Naive thymus-derived CD8-positive, alpha-beta T cell (primary cell): ENCODE measurements at places on chromosomes 7 and 10.
A peak's percentile ranks its signal among the peaks of the same experiment; 100 is the strongest.

GRCh38 chr10:117239051-117239450 is 1.9 kb upstream of the SLC18A2 start:
- H3K4me1 ChIP-seq = peaks cover 11% of the 10 kb centered on the region
- H3K36me3 ChIP-seq = no peaks in the 10 kb centered on the region
- no peak overlapping the region for H3K27ac ChIP-seq
- H3K4me3 ChIP-seq = no peak overlapping the region

GRCh38 chr7:64183126-64183742 is 23.8 kb upstream of the ZNF735 start:
- DNase-seq = peak; percentile 15
- H3K27ac ChIP-seq = no peak overlapping the region
- H3K4me3 ChIP-seq = no peak overlapping the region
- H3K36me3 ChIP-seq = no peaks in the 10 kb centered on the region

DNA sequence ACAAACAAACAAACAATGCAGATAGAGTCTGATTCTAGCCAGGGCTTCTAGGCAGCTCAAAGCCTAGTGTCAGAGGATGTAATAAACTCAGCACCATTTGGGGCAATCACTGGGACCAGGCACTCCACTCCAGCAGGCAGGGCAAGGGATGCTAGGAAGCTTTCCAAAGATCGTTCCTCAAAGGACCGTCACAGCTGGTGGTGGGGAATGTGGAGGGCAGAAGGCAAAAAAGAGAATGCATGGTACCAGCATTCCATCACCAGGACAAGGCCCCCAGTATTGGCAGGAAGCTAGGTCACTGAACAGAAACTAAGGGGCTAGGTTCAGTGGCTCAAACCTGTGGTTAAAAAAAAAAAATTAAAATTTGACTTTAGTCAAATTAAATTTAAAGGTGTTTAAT is 94.2 kb downstream of the CUL2 start:
- H3K27ac ChIP-seq = no peak overlapping the region
- peaks cover 9% of the 10 kb centered on the region for H3K4me1 ChIP-seq
- no peaks in the 10 kb centered on the region for H3K27me3 ChIP-seq
- DNase-seq = no peak
- no peak overlapping the region for H3K4me3 ChIP-seq
- H3K36me3 ChIP-seq = peaks cover 2% of the 10 kb centered on the region

GRCh38 chr10:13317474-13317873 is 17.6 kb upstream of the PHYH start:
- H3K36me3 ChIP-seq = peaks cover 10% of the 10 kb centered on the region
- H3K4me3 ChIP-seq = no peak overlapping the region
- H3K27me3 ChIP-seq = no peaks in the 10 kb centered on the region
- no peak overlapping the region for H3K27ac ChIP-seq
- H3K4me1 ChIP-seq = no peaks in the 10 kb centered on the region

DNA sequence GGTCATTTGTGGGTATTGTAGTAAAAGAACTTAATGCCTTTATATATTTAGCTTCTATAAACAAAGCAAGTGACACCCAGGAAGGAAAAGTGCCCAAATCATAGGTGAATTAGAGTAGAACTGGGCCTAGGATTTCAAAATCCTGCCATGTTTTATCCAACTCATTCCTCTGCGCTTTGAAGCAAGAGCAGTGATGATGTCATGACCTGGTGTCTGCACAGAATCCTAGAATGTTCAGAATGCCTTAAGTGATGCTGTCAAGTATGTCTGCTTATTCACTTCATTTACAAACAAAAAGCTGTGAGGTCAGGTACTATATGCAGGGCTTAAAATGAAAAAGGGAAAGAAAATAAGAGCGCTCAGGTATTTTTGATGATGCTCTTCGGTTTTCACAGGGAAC is 737.2 kb upstream of the ANKRD30A start:
- H3K27ac ChIP-seq = no peak overlapping the region
- no peaks in the 10 kb centered on the region for H3K4me1 ChIP-seq
- no peaks in the 10 kb centered on the region for H3K27me3 ChIP-seq
- DNase-seq = no peak

DNA sequence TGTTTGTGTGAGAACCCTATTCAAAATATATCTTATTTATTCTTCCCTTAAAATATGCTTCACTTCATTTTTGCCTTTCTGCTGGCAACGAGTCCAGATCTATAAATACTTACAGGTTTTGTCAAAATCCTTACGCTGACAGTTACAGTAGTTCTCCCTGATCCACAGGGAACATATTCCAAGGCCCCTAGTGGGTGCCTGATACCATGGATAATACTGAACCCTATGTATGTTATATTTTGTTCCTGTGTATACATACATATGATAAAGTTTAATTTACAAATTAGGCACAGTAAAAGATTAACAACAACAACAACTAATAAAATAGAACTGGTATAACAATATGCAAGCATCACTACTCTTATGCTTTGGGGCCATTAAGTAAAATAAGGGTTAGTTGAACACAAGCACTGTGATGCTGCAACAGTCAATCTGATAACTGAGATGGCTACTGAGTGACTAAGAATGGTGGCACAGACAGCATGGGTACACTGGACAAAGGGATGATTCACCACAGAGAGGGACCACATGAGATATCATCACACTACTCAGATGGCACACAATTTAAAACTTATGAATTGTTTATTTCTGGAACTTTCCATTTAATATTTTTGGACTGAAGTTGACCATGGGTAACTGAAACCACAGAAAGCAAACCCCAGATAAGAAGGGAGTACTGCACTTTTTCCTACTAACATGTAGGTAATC is 29.4 kb upstream of the PCGF5 start:
- H3K4me1 ChIP-seq = peaks cover 78% of the 10 kb centered on the region
- H3K27me3 ChIP-seq = no peaks in the 10 kb centered on the region
- no peak overlapping the region for H3K4me3 ChIP-seq
- no peak for DNase-seq

DNA sequence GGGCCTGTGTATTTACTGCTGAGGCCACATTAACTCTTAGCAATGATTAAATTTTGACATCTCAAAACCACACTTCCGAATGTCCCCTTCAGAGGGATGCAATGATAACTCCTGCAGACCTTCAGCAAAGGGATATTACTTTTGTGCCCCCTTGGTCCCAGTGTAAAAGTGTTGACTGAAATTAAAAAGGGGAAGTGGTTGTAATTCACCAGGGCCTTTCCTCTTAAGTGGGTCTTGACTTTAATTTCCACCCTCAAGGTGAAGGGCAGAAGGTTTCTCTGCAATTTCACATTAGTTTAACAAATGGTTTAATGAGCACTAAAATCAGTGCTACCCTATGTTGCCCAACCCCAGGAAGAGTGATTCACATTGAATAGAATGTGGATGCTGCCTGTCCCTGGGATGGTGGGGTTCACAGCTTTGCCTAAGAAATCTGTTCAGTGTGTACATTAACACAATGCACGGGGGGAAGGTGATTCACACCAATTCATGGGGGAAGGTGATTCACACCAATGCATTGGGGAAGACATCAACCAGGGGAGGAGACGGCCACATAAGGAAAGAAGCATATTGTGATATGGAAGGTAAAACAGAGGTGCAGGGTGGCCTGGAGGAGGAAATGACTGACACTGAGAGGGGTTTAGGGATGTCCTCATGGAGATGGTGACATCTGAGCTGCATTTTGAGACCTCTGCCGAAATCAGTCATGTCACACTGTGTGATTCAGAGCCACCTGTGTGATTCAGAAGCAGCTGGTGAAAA is 19.4 kb upstream of the TNS3 start:
- no peaks in the 10 kb centered on the region for H3K4me1 ChIP-seq
- H3K36me3 ChIP-seq = no peaks in the 10 kb centered on the region
- no peak overlapping the region for H3K27ac ChIP-seq
- no peak overlapping the region for H3K4me3 ChIP-seq
- DNase-seq = no peak
- no peaks in the 10 kb centered on the region for H3K27me3 ChIP-seq

GRCh38 chr7:30992414-30992813 is 28.7 kb downstream of the GHRHR start:
- no peaks in the 10 kb centered on the region for H3K36me3 ChIP-seq
- H3K4me1 ChIP-seq = no peaks in the 10 kb centered on the region
- no peak overlapping the region for H3K4me3 ChIP-seq

GRCh38 chr7:130274983-130275591 is 8.4 kb downstream of the CPA2 start:
- no peak overlapping the region for H3K4me3 ChIP-seq
- H3K27me3 ChIP-seq = no peaks in the 10 kb centered on the region
- peaks cover 15% of the 10 kb centered on the region for H3K4me1 ChIP-seq
- DNase-seq = no peak

GRCh38 chr10:90342480-90342879 is 515.4 kb downstream of the HTR7 start:
- H3K4me1 ChIP-seq = no peaks in the 10 kb centered on the region
- H3K27ac ChIP-seq = no peak overlapping the region
- no peak for DNase-seq
- no peak overlapping the region for H3K4me3 ChIP-seq

GRCh38 chr10:13315361-13315760 is 15.5 kb upstream of the PHYH start:
- DNase-seq = no peak
- H3K4me3 ChIP-seq = no peak overlapping the region
- H3K27me3 ChIP-seq = no peaks in the 10 kb centered on the region
- H3K4me1 ChIP-seq = no peaks in the 10 kb centered on the region
